ENCODE measurements at places on chromosomes 4 and X.

DNA sequence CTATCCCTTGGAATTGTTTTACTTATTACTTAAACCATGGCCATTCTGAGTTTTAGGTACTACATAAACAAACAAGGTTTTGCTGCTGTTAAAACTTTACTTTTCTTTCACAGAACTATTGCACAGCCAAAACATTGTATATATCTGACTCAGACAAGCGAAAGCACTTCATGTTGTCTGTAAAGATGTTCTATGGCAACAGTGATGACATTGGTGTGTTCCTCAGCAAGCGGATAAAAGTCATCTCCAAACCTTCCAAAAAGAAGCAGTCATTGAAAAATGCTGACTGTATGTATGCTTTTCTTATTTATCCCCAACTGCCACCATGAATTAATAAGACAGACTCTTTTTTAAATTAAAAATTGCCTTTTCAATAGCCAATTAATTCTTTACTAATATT is 69.8 kb downstream of the CCKAR start:
- no peak for DNase-seq

DNA sequence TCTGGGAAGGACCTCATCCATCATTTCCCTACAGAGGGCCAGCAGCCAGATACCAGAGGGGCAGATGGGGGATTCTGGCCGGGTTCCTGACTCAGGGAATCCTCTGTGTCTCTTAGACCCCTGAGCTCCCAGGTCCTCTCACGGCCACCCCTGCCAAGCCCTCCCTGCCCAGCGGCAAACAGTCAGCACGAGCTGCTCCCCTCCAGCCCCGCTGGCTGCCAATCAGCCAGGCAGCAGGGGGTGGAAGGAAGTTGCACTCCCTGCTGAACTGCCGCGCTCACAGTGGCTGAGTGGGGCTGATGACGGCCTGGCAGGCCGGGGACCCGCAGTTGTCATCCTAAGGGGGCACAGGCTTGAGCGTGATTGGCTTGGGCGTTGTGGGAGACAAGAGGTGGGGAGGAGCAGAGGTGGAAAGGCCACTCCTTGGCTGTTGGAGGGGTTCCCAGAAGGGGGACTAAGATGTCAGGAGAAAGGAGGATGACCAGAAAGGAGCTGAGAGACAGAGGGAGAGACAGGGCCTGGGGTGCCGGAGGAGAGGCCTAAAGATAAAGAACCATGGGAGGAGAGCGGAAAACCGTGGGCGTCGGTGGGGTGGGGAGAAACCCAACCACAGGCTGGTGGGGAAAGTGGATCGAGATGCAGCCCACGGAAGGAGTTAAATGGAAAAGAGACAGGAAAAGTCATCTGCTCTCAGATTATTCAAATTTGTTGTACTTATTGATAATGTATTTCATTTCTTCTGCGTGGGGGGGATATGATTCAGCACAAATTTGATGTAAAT is 4.4 kb upstream of the CCDC149 start:
- no peak for DNase-seq

DNA sequence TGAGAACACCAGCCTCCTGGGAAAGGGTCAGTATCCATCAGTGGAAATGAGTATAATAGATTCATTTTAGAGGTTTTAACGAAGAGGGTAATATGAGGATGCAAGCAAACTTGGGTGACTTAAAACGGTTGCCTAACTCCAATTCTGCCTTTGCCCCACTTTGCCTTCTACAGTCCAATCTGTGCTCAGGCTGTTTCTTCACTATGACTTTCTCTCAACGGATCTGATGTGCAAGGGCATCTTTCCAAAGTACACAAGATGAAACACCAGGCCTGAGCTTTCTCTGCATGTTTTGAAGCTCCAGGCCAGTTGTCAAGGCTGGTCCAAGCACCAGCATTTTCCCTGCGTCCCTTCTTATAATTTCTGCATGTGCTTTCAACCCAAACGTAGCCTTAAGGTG is 68.0 kb upstream of the TMEM164 start:
- DNase-seq = no peak

GRCh38 chr4:132502096-132502552 is 647.0 kb upstream of the PCDH10 start:
- no peak for DNase-seq

GRCh38 chr4:48483777-48484493 is 792 bp downstream of the SLC10A4 start:
- DNase-seq = no peak

DNA sequence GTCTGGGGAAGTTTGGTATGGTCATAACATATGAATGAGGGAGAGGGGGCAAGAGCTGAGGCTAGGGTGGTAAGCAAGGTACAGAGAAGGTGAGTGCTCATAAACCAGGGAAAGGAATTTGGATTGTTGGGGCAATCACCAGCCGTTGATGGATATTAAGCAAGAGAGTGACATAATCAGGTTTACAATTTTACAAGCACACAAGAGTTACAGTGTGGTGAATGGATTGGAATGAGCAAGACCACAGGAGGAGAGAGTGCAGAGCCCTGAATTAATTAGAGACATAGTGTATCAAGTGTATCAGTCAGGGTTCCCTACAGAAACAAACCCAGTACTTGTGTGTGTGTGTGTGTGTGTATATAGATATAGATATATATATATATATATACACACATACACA is 18.7 kb upstream of the FMR1NB start:
- no peak for DNase-seq

DNA sequence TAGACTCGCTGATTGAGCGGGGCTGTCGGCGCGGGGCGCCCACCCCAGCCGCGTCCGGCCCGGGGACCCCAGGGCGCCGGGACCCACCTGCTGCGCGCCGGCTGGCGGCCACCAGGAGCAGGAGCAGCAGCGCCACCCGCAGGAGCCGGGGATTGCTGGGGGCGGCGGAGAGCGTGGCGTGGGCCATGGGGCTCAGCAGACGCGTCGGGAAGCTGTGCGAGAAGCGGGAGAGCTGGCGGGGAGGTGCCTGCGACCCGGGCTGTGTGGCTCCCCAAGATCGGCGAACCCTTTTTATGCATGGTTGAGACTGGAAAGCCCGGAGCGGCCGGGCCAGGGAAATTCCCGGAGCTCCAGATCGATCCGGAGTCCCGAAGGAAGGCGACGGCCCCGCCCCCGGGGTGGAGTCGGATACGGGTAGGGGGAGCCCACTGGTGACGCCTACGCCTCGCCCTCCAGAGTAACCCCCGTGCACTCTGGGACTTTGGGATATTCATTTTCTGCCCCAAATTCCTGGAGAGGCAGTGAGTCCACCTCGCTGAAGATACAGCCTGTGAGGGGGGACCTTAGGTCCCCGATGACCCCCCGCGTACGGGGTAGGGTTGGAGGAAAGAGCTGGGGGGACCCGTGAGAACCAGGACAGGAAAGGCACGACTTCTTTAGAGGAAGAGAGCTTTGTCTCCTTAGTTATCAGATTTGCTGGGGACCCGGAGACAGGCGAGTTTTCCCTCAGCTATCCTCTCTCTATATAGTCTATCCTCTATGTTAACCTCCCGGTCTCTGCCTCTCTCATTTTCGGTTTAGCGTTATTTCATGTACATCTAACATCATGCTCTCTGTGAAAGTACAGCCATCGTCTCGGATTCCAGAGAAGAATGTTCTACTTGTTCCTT is at the start of gene CXCL3:
TSS of gene CXCL3 (minus strand) at position 265 of the 890 bp plus-strand sequence. CDS start at position 187, 78 bp downstream.
- peak; percentile 78 for DNase-seq

- no peak for DNase-seq
These were observed 79.3 kb downstream of the TEX13C start for GRCh38 chrX:125398959-125399440.

DNA sequence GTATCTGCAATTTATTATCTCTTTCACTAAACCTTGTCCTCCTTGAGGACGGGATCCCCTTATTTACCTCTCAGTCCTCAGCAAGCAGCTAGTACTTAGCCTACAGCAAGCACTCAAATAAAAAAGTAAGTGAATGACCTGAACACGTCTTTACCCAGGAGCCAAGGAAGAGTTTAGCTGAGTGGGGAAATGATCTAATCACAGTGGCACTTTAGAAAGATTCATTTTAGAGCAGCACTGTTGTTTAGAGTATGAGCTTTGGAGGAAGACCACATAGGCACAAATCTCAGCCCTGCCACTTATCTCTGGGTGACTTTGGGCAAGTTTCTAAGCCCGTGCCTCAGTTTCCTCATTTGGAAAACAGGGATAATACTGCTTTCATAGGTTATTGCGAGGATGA is 2.7 kb downstream of the FAM120C start:
- DNase-seq = no peak

GRCh38 chrX:107348051-107348450 is 101.4 kb upstream of the FRMPD3 start:
- DNase-seq = no peak

DNA sequence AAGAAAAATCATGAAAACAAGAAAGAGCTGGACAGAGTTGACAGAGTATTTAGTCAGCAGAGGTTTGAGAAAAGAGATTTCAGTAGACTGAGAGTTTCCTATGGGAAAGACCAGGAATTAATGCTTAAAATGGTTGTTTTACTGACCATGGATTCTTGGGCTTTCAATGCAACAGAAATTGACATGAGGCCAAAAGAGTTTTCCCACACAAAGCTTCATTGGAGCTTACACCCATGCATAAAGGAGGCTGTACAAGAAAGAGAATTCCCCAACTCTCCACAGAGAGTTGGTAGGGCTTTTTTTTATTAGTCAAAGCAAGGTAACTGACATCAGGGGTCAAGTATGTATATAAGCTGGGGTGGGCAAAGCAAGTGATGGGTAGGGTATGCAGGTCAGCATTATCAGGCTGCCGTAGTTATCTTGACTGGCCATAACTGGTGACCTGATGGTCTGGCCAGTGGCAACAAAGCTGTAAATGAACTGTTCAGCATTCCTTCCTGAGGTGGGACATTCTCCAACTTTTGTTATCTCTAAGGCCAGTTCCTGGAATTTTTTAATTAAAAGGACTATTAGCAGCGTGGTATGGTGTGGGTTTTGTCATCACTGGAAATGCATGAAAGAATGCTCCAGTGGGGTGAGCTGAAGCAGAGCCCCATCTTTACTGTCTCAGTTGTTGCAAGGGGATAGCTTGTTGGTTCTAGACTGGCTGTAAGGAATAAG is 117.0 kb downstream of the ADAM29 start:
- DNase-seq = no peak

GRCh38 chrX:17535229-17535628 is 160.2 kb downstream of the NHS start:
- no peak for DNase-seq

DNA sequence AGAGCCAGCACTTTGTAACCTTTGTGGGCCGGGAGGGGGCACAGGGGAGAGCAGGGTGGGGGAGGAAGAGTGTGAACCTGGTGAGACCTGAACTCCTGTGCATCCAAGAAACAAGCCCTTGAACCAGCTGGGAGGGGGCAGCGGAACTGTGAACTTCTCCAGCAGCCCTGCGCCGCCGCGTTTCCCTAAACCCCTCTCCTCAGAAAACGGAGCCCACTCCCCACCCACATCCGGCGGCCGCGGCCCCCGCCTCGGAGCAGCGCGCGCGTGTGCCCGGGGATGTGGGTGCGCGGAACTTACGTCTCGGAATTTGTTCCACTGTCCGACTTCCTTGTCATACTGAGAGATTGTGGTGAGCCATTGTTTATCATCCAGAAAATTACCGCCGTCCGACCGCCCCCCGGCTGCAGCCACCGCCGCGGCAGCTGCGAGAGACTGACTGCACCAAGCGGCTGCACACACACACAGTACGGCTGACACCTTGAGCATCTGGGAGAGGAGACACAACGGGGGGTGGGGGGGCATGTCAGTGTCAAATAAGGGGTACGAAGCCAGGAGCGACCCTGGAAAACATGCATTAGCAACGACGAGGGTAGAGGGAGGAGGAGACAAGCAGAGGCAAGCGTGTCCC is 494 bp downstream of the SPOCK3 start:
- DNase-seq = peak; percentile 24

GRCh38 chr4:109589605-109590004 is 29.6 kb downstream of the MCUB start:
- no peak for DNase-seq

DNA sequence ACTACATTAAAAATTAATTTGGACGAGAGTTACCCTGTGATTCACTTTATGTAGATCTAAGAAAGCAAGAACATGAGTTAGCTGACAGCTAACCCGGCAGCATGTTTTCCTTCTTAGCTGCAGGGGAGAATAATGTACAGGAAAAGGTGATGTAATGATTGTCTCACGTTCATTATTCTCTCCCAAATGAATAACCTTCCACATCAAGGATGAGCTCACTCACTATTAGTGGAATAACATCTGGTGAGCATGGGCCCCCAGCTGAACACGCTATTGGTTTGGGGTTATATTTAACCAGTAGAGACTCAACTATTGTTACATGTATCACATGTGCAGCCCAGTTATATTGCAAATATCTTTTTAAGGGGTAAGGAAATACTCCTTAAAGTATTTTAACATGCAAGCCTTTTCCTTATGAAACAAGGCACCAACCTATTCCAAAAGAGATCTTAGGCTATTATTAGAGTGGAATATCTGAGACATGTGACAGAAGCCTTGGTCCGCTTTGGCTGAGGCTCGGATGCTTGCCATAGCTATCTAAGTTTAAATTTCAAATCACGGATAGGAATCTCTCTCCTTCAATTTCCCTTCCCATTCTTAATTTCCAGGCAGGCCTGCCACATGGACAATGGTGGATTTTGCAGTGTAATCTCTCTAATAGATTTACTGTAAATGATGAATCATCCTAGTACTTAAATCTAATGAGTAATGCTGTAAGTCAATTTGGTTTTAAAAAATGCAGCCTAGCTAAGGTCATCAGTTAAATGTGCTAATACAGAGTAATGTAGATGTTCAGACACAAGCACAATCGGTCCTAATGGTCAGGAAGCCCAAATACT is 99.0 kb upstream of the OTUD4 start:
- DNase-seq = no peak

DNA sequence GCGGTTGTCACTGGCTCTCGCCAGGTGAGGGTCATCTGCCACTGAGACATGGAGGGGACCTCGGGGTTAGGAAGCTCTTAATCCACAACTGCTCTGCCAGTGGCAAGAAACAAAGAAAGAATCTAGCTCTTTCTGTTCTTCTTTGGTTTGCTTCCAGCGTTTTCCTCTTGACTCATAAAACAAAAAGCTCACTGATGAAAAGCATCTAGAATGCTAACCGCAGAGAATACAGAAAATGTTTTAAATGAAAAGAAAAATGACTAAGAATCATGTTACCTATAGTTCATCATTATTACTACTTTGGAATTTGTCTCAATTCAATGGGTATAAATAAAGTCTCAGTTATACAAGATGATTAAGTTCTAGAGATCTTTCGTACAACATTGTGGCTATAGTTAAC is 274.8 kb upstream of the TENM3 start:
- DNase-seq = no peak

DNA sequence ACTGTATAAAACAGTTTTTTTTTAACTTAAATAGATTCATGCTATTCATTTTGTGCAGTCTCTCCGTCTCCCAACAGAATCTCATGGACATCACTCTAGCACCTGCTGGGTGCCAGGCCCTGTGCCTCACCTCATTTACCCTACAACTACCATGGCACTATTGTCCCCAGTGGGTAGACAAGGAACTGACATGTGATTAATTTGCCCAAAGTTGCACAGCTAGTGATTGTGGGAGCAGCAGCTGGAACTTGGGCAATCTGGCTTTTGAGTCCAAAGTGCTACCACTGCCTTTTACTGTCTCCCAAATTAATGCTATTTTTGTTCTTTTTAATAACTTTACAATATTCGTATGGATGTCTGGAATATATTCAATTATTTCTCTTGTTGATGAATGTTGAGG is 11.2 kb upstream of the PGRMC2 start:
- DNase-seq = no peak

Measured in inflammatory macrophage treated with lipopolysaccharide for 4 hours (primary cell).